Epithelial cell of alveolus of lung (primary cell): ENCODE measurements at places on chromosomes 3 and 15. TPM values are rescaled to one million over a fixed set of nuclear protein-coding genes. Genes with fewer than 3 reads are reported as not detected.

Gene FAM107A
- 0.13 and 0.32 TPM in 2 replicates for total RNA-seq

Gene NGLY1
- 10.6 and 14.5 TPM in 2 replicates for total RNA-seq

Gene GOLGA8F
- not detected in 2 replicates for total RNA-seq

Gene CKMT1A
- total RNA-seq: not detected in 2 replicates

Gene P2RY12
- not detected in 2 replicates for total RNA-seq

Gene CPB1
- under 0.01 TPM in 1 of 2 replicates, not detected in the other for total RNA-seq

Gene CCR3
- total RNA-seq: not detected in 2 replicates

Gene RNU6-1
- total RNA-seq: not detected in 2 replicates

Gene RETNLB
- not detected in 2 replicates for total RNA-seq

Gene DCBLD2
- total RNA-seq: 148 and 299 TPM in 2 replicates

Gene GNAT1
- not detected in 2 replicates for total RNA-seq

Gene OR5H14
- not detected in 2 replicates for total RNA-seq

Gene HTR3C
- total RNA-seq: not detected in 2 replicates

Gene GLCE
- total RNA-seq: 24.8 and 37.5 TPM in 2 replicates

Gene TP53BP1
- total RNA-seq: 23.3 and 37.8 TPM in 2 replicates

Gene SLC7A14
- under 0.01 and 2.5 TPM in 2 replicates for total RNA-seq

Gene NDN
- total RNA-seq: 76.9 and 172 TPM in 2 replicates

Gene BTBD1
- total RNA-seq: 70.6 and 75.0 TPM in 2 replicates
